GM18507 (cell line): ENCODE measurements at places on chromosomes 3 and 15.

- DNase-seq: no peak
Measured at GRCh38 chr3:150372722-150373121, 35.4 kb upstream of the TSC22D2 start.

DNA sequence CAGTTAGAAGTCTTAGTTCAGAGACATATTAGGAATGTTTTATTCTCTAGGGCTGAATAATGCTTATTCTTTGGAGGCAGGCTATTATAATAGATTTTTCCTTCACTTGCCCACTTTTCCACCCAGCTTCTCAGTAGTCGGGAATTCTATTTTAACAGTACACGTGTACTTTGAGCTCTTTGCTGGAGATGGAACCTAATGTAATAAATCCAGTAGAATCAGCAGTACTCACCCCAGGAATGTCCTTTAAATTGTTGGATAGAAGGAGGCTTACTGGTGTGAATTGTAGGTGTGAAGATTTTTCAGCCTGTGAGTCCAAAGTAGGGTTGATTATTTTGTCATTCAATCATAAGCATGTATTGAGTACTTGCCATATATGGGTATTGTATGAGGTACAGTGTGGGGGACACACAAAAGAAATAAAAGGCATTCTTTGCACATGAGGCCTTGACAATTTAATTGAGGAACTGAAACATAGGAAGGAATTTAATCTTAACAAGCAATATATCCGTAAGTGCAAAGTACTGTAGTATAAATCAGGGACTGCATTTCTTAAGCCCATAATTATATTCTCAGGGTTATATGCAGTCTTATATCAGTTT, 29.5 kb upstream of the MGA start:
- no peak for DNase-seq

GRCh38 chr3:58884453-58884852, 165.4 kb downstream of the CFAP20DC start:
- no peak for DNase-seq

DNA sequence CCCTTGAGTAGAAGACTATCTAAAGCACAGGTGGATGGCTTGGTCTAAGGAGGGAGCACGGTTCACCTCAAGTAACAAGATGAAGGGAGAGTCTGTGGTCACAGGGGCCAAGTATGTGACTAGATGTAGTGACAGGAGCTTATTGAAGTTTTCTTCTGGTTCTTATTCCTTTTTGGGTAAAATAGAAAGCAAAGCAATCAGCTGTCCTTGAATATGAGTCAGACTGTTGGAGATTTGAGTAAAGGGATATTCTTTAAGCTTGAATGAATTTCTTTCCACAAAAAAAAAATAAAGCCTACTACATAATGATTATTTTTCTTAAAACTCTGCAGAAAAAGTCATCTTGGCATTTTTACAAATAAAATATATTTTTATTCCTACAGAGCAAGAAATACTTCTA, 1.5 kb upstream of the CNTN6 start:
- no peak for DNase-seq

- no peak for DNase-seq
Measured at GRCh38 chr3:54535619-54536018, 392.2 kb downstream of the LRTM1 start.

DNA sequence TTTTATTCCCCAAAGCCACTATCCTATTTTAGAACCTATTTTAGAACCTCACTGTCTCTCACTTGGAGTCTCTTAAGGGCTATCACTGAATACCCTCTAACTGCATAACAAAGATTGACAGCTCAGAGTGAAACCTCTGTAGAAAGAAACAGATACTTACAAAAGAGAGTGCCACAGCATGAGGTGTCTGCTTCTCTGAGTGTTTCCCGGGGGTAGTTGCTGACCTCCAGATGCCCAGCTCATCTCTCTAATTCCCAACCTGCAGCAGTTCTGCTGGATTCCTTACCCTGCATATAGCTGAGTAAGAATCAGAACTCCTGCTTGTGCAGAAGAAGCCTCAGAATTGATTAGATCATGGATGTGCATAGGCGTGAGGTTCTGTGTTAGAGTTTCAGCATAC, 34.5 kb downstream of the P3H2 start:
- no peak for DNase-seq

DNA sequence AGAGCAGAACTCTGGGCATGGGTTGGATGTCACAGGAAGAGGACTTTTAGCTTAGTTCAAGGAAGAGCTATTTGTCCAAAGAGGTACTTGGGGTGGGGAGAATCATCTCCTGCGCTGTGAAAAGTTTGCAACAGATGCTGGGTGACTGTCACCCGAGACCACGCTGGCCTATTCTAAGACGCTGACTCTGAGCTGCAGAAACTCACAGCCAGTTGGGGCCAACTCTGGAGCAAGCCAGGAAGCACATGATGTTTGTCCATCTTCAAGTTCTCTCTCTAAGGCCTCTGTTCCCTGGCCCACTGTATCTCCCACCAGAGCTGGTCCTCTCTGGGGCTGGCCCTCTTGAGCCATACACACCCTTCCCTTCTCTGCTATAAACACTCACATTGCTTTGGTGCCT, 17.9 kb upstream of the CDCP1 start:
- no peak for DNase-seq

- DNase-seq: no peak
Measured at GRCh38 chr15:29263289-29263688, 6.3 kb downstream of the NSMCE3 start.

GRCh38 chr3:123638936-123639689, 54.3 kb upstream of the HACD2 start:
- DNase-seq: no peak

DNA sequence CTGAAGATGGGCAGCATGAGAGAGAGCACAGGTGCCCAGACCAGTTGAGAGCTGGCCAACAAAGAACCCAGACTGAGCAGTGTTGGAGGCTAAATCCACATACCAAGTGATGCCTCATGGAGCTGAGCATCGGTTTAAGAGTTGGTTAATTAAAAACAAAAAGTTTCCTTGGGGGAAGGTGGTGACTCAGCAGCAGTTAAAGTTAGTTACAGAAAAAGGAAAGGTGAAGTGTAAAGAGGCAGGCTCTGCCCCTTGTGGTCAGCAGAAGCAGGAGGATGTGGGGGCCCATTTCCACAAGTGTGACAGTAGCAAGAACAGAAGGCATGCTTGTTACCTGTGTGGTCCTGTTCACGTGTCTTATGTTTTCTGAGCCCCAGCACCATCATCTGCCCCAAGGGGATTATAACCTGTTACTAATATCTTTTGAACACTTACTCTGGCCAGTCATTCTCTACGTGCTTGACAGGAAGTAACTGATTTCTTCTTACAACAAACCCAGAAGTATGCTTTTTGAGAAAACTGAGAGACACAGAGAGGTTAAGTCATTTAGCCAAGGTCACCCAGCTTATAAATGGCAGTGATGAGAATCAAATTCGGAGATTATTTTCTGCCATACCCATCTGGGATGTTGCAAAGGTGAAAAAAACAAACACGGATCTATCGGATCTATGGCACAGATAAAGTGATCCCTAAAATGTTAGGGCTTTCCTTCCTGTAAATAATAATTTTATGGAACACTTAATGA, 91.0 kb downstream of the EPHB1 start:
- peak; percentile 35 for DNase-seq

GRCh38 chr3:139111392-139112229, 66.9 kb upstream of the PRR23C start:
- DNase-seq: peak; percentile 44

DNA sequence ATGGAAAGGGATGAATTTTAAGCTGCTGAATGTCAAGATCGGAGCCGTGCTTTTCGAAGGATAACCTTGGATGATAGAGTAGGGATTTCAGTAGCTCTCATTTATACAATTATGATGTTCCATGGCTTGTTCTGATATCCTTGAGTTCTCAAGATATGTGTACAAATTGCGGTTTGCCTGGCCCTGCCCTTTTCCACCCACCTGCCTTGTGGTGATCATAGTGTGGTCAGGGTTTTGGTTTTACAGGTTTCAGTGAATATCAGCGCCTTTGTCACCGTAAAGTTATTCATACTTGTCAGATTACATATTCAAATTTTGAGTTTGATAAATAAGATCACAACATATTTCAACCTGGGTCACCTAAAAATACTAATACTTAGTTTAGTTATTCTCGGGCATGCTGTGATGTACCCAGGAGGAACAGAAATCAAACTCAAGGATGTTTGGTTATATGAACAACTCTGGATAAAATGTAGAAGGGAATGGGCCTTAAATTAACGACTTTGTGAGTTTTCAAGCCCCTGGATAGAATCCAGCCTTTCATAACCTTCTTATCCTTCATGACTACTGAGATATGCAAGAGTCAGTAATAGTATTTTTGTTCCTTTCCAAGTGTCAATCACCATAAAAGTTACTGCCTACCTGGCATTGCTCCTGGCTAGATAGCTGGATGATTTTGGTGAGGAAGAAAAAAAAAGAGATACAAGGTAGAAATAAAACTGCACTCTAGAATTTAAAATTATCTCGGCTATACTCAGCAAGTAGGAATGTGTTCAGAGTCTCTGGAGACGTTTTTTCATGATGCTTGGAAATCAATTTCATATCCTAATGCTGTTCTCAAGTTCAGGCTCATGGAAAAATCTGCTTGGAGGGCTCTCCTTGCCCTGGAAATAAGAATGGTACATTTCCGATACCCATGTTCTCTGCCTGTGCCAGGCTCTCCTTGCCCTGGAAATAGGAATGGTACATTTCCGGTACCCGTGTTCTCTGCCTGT, 209.2 kb upstream of the TPRG1 start:
- no peak for DNase-seq

DNA sequence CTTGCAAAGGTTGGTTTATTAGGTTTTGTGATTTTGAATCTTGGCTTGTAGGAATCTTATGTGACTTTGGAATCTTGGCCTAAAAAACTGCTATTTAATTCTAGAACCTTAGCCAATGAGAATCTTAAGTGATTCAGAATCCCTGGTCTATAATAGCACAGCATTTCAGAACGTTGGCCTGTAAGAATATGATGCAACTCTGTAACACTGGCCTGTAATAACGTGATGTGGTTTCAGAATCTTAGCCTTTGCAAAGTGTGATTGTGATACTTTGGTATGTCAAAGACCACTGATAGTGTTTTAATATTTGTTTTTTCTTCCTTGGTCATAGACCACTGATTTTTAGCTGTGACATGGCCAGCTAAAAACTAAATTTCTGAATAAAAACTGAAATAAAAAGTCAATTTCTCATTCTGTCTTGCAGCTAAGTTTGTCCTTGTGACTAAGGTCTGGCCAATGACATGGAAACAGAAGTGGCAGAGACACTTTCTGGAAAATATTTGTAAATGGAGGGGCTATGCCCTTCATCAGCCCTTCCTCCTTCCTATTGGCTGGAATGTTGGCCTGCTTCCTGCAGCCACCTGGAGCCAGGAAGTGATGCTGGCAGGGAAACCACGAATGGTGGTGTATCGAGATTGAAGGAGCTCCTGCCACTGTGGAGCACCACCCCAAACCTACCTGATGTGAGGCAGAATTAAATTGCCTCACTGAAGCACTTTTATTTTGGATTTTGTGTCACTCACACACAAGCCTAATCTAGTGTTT, 42.3 kb upstream of the CORO2B start:
- no peak for DNase-seq

GRCh38 chr3:42961633-42962032, 17.5 kb upstream of the GASK1A start:
- DNase-seq: no peak

GRCh38 chr15:69132977-69133861, 27.2 kb upstream of the GLCE start:
- DNase-seq: no peak

DNA sequence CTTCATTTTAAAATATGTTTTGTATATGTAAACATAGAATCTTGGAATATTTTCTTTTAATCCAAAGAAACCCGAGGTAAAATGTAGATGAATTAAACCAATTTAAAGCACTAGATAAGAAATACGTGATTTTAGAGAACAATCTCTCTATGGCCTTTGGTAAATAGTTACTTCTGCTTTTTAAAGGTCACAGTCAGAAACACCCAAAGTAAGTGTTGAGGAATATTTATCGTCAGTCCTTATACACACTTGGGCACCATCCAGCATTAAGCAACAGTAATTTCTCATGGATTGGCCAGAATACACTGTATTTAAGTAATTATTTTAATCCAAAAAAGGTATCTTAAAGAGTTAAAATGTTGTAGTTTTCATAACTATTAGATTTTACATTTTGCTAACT, 713.2 kb downstream of the NLGN1 start:
- no peak for DNase-seq

DNA sequence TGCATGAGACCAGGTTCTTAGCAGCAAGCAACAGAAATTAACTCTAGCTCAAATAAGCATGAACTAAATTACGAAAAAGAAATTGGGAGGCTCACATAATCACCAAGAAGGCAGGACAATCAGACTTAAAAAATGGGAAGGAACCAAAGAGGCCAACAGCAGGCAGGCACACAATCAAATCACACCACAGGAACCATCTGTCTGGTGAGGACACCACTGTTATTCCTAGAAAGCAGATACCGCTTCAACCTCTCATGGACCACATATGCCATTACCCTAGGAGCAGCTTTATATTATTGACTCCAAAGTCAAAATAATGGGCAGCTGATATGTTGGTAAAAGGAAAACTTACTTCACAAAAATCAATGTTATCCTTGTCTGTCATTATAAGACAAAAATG, 51.6 kb downstream of the SUCLG2 start:
- no peak for DNase-seq

GRCh38 chr15:59200560-59200959, 6.1 kb upstream of the LDHAL6B start:
- no peak for DNase-seq

- no peak for DNase-seq
Measured at GRCh38 chr15:90872486-90873184, 4.2 kb downstream of the FURIN start.

- no peak for DNase-seq
Measured at GRCh38 chr3:171159024-171159821, 132.7 kb upstream of the SLC2A2 start.

DNA sequence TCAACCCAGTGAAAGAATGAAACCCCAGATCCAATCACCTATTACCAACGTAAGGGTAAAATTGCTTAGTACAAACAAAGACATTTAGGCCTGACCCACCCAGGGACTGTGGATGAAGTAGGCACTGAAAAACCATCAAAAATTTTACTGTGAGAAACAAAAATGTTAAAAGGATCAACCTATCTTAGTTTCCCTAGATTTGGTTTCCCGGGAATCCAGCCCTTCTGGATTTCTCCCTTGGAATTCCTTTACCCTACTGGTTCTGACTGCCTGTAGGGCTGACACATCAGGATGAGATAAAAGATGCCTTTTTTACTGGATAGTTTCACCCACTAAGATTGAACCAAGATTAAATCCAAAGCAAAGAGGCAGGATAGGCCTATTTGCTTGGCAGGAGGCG, 102.7 kb downstream of the SCAPER start:
- DNase-seq: no peak

- DNase-seq: no peak
Measured at GRCh38 chr3:156761713-156762451, 64.3 kb upstream of the LEKR1 start.
